H9 (cell line): ENCODE measurements at places on chromosomes 12 and 14.

DNA sequence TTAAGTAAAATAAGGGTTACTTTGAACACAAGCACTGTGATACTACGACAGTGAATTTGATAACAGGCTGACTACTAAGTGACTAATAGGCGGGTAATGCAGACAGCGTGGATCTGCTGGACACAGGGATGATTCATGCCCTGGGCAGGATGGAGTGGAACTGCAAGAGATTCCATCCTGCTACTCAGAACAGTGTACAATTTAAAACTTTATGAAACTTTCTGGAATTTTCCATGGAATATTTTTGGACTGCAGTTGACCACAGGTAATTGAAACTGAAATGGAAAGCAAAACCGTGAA is 46.0 kb downstream of the YEATS4 start:
- no peak for DNase-seq

- no peak for DNase-seq
Observed at GRCh38 chr12:9208229-9208628, at the start of gene PZP. TSS of gene PZP (minus strand) at chr12:9208395. CDS start at chr12:9208341, 54 bp downstream.

- DNase-seq: peak; percentile 70
Observed at GRCh38 chr14:40417777-40418401, 985.7 kb upstream of the FBXO33 start.

DNA sequence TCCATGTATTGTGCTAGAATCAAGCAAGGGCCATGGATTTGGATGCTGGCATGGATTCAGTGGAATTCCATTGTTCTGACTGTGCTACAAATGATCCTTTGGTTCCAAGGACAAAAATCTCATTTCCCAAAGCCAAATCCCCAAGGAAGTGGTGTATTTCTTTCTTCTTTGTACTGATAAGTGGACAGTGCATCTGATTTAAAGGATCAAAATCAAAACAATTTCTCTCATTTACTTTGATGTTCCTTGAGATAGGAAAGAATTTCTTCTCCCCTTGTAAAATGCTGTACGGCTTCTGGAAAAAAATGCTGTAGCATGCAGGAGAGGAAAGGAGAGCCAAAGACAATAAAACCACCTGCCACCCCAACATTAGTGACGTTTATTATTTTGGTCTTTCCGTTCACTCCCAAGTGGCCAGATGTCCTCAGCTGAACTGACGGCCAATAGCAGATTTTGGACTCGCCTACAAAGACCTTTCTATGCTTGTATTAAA is 185.7 kb downstream of the PRKD1 start:
- DNase-seq: no peak

GRCh38 chr14:101889366-101889765 is 75.0 kb upstream of the DYNC1H1 start:
- no peak for DNase-seq
